ENCODE measurements at places on chromosomes 5 and 9.

- no peak for DNase-seq
Observed at GRCh38 chr9:14351221-14351836, 37.4 kb upstream of the NFIB start.

- no peak for DNase-seq
Observed at GRCh38 chr9:112119225-112120029, 55.7 kb downstream of the SUSD1 start.

DNA sequence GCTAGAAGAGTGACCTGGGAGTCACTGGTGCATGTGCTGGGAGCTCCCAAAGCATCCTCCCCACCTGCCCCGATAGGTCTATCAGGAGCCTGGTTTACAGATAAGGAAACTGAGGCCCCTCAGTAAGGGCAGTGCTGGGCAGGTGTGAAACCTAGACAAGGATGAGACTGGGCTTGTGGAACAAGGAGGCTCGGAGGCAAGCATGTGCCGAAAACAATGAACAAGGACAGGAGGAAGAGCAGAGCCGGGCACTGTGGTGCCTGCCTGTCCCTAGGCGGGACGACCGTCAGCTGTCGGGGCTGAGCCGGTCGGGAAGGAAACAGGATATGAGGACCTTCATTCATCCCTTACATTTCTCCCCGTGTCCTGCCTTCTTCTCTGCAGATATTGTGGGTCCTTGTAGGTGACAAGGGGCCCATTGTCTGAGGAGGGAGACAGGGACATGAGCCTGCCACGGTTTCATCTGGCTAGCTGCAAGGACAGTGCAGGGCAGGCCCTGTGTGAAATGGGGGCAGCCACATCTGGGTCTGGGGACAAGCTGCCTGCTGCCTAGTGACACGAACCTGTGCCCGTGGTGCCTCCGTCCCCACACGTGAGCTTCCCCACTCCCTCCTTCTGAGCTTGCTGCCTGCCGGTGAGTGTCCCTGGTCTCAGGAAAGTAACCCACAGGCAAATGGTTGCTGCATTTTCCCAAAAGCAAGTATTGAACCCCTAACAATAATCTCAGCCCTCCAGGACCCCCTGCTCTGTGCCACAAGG, 18.6 kb downstream of the FGD3 start:
- no peak for DNase-seq

- DNase-seq = no peak
Observed at GRCh38 chr5:111618623-111619271, 106.4 kb upstream of the STARD4 start.

DNA sequence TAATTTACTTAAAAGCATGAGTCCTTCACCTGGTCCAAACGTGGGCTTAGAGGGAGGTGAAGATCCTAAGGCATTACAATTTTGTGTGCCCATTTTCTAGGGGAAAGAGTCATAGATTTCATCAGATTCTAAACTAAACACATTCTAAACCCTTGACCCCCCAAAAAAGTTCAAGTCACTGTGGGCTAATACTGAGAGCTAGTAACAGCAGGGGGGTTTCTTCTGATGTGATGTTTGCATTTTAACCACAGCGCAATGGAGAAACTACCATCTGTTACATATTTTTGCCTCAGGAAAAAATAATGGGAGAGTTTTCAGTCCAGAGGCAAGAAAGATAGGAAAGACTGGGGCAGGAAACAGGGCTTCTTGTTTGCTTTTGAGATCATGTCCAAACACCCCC, 110.8 kb upstream of the SLC1A3 start:
- DNase-seq = no peak

GRCh38 chr9:136361047-136361753, 2.3 kb downstream of the DNLZ start:
- no peak for DNase-seq

GRCh38 chr9:97561501-97561900, 60.0 kb downstream of the TMOD1 start:
- DNase-seq = no peak

DNA sequence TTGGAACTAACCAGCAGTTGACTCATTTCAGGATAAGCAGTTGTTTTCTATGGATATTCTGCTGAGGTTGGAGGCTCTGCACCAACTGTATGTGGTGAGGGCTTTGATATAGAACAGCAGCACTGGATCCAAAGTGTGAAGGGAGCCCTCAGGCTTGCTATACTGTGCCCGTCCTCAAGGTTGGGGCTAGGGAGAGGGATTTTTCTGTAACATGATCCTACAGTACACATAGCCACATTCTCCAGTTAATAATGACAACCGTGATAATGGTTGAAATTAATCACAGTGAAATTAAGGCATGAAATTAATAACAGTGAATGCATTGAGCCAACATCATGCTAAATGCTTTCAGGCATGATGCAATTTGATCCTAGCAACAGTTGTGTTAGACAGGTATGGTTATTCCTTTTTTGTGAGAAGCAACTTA, 36.7 kb downstream of the ARHGAP26 start:
- DNase-seq = no peak

GRCh38 chr9:6562201-6562600, 83.3 kb downstream of the GLDC start:
- no peak for DNase-seq

GRCh38 chr9:114461468-114461867, 43.8 kb downstream of the WHRN start:
- no peak for DNase-seq

GRCh38 chr9:91727972-91728371, 222.1 kb downstream of the ROR2 start:
- DNase-seq = no peak
